ENCODE measurements at places on chromosomes 4 and X.

GRCh38 chr4:89765966-89766365, 71.0 kb downstream of the SNCA start:
- no peak for DNase-seq

DNA sequence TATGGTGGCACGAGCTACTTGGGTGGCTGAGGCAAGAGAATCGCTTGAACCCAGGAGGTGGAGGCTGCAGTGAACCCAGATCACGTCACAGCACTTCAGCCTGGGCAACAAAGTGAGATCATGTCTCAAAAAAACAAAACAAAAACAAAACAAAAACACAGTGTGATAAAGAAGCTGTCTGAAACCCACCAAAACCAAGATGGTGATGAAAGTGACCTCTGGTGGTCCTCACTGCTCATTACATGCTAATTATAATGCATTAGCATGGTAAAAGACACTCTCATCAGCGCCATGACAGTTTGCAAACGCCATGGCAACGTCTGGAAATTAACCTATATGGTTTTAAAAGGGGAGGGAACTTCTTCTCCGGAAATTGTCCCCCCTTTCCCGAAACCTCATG, 29.4 kb upstream of the OPHN1 start:
- no peak for DNase-seq

DNA sequence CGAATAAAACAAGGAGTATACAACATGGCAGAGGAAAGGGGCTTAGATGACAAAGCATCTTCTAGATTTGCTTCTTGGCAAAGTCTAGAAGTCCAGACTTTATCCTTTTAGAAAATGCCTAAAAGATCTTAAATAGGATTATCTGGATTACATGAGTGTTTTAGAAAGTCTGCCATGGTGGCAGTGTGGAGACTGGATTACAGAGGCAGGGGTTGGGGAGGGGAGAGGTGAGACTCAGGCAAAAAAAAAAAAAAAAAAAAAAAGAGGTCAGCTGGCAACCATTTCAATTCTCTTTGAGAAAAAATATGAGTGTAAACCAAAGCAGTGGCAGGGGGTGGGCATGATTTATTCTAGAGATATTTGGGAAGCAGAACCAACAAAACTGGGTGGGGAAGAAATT, 17.4 kb downstream of the ZNF827 start:
- DNase-seq, result no peak

- no peak for DNase-seq
Observed at GRCh38 chr4:87541956-87542709, 13.0 kb upstream of the SPARCL1 start.

DNA sequence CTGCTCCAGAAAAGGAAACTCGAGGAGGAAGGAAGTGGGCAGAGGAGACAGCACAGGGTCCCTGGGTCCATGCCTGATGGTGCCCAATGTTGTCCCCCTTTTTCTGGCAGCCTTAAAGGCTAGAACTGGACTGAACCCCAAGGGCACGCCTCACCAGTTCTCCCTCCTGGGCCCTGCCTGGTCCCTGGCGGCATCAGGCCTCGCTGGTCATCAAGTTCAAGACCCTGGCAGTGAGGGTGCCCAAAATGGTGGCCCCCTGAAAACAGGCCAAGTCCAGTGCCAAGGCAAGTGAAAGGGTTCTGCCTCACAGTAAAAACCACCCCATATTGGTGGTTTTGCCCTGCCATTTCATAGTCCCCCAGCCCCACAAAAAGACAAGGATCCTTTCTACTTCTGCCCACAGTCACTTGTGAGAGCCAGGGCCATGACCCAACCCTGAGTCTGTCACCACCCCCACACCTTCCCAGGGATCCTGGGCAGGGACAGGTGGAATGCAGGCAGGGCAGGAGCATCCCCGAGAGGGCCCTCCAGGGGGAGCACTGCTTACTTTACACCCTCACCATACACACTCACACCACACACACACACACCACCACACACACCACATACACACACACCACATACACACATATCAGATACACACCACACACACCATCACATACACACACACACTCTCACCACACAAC, 107.6 kb downstream of the DCTD start:
- no peak for DNase-seq

- no peak for DNase-seq
Observed at GRCh38 chr4:174086829-174087799, 196.4 kb downstream of the FBXO8 start.

GRCh38 chr4:105631818-105632400, 76.6 kb downstream of the INTS12 start:
- DNase-seq, result no peak

DNA sequence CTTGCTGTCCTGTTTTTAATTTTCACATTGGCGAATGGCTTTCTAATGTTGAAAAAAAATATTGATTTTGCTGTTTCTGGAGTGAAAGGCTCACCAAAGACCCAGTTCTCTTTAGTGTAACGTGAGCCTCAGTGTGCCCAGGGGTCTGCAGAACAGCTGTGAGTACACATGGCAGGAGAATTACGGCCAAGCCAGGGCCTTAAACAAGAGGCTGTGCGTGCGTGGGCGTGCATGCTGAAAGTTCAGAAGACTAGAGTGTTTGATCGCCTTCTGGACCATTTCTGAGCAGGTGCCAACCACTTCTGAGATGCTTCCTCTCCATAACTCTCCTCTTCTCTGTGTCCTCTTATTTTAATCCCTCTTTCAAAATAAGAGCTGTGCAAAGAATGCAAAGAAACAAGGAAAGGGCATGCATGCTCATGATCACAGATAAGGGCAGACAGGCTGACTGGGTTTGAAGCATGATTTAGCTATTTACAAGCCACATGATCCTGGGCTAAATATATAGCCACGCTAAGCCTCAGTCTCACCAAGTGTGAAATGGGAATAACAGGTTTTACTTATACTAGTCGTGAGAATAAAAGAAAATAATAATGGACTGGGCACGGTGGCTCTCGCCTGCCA, 9.9 kb downstream of the PHEX start:
- no peak for DNase-seq

DNA sequence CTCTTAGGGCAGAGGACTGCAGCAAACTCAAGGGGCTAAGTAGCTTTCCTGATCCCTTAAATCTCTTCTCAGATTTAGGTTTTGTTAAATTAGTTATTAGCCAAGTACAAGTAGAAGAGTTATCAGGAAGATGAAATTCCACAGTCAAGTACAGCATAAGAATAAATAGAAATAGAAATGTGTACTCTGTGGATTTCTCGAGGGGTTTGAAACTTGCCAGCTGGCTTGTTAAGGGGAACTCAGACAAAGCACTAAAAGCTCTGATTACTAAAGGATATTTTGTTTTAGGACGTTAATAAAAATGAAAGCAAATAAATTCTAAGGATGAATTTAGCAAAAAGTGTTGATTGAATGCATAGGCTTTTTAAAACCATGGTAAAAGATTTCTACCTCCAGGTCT, 654.6 kb downstream of the RAPGEF2 start:
- DNase-seq, result no peak

GRCh38 chr4:2930758-2931511, 32.3 kb downstream of the NOP14 start:
- DNase-seq, result no peak

Measured in HuH-7.5 (cell line).